IMR-90 (cell line): ENCODE measurements at places on chromosomes 3 and 15. TPM values are rescaled to one million over a fixed set of nuclear protein-coding genes. Genes with fewer than 3 reads are reported as not detected.
A peak's percentile ranks its signal among the peaks of the same experiment; 100 is the strongest.

- peak; percentile 89 for DNase-seq
These were observed 4.1 kb downstream of the OR4F6 start for GRCh38 chr15:101807345-101807945.

DNA sequence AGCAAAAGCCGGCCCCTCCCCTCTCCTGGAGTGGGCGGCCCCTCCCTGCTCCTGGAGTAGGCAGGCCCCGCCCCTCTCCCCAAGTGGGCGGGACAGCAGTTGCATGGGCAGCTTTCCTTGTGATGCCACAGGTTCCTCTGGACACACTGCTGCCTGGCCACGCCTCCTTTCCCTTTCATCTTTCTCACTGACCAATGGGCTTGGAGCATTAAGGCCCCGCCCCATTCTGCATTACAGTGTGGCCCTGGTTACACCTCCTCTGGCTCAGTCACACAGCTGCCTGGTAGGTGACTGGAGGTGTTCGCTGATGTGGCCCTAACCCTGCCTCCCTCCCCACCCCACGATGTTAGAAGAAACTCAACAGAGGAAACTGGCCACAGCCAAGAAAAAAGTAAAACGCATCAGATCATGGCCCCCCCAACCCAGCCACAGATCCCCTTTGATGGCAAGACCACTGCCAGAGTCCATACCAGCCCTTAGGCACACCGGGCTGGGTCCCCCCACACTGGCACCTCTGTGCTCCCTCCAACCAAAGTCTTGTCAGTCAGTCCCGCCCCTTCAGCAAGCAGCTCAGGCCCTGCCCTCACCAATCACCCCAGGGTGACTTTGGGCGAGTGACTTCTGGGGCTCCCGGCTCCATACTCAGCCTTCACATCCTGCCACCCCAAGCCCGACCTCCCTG is 84.3 kb downstream of the ADAMTS7 start:
- no peak for DNase-seq

DNA sequence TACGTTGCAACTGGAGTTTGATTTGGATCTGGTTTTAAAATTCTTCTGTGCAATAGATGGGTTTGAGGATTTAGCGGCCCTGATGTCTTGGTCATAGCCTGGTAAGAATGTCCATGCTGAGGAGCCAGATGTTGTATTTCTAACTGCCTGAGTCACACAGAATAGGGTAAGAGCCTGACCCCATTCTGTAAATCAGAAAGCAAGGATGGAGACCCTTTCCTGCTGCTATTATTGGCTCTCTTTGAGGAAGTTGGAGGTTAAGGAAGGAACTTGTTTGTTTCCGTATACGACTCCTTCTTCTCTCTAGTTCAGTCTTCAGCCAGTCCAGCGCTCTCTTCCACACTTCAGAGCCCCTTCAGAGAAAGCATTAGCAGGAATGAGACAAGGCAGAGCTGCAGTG is 65.1 kb downstream of the HCN4 start:
- DNase-seq, result no peak

DNA sequence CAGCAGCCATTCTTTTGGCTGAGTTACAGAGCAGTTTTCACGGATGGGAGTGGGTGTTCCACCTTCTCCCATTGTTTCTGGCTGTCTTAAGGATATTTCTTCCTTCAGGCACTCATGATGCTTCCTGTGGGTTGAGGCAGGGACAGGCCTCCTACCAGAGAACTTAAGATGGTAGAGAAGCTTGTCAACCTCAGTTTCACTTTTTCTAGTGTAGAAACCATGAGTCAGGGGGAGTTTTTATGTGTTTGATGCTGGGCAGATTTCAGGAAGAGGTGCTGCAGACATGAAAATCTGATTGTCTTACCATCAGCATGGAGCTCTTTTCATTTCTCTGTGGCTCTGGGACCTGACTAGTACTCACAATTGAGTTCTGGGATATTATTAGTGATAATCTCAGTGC is 48.7 kb upstream of the VEPH1 start:
- DNase-seq, result no peak

DNA sequence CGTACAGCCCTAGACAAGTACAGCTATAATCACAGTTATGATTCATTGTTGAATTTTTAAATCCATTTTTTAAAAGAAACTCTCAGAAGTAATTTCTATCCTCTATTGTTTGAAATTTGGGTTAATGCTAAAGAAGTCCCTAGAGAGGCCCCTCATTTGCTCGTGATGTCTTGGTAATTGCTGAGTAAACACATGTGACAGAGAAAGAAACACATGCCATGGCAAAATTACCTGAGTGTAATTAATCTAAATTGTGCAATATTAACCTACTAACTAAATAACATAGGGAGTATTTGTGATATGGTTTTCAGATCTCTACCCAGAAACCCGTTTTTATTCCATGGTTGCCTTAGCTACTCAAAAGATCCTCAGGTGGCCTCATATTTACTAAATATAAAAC is 10.8 kb downstream of the NEK10 start:
- no peak for DNase-seq

GRCh38 chr3:40445880-40446279 is 11.3 kb upstream of the RPL14 start:
- no peak for DNase-seq

DNA sequence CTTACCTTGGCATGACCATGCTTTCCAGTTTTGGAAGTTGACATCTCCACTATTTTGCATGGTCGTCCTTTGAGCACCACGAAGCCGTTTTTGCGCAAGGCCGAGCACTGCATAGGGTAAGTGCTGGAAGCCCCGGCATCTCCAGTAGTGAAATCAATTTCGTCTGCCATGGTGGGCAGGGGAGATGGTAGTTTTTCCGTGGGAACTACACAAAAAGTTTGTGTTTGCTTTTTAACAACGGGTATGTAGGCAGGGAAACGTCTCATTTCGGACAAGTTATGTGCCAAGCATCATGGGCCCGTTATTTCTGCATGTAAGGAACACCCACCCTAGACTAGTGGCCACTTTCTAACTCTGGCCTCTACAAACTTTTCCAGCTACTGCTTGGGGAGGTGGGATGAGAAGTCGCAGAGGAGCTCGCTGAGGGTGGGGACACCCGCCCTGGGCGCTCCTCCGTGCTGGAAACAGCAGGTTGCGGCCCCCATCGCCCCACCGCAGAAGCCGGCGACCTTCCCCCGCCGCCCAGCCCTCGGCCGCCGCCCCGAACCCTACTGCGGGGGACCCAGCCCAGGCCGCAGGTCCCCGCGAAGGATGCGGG is 701 bp downstream of the EIF5A2 start:
- peak; percentile 11 for DNase-seq

DNA sequence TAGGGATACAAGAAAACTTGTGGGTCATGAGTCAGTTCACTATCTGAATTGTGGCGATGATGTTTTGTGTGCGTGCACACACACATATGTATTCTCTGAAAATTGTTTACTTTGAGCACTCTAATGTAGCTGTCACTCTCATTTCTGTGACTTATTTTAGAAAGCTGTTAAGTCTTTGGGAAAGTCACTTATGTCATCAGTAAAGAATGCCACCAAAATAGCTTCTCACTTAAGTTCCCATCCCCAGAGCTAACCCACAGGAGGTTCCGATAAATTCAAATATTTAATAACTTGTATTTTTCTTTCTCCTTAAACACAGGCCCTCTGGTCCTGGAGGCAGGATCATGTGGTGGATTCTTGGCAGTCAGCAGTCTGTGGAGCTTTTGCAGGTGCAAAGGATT is 138.3 kb downstream of the LRIG1 start:
- DNase-seq, result peak; percentile 96

GRCh38 chr3:53377794-53378193 is 30.5 kb upstream of the DCP1A start:
- DNase-seq, result no peak

GRCh38 chr3:7793786-7794185 is 707.8 kb upstream of the LMCD1 start:
- DNase-seq, result no peak

DNA sequence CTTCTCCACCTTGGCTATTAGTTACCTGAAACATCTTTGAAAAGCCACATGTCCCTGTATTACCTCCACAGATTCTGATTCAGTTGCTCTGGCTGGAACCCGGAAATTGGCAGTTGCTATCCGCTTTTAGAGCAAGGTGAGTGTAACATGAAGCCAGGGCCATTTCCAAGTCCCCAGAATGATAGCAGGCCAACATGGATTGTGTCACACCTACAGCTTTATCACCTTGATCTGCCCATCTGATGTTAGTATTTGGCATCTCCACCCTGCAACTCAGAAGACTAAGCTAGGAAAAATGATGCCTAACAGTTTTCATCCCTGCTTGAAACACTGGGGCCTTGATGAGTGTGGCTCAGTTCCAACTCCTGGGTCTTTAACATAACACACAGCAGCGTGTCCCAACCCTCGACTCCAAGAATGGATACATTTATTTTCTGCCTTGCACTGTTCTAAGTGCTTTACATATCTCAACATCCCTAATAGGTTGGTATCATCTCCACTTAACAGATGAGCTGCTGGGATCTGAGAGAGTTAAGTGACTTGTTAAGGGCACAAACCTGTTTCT is 21.3 kb upstream of the NUDT16 start:
- DNase-seq, result no peak

- DNase-seq, result no peak
These were observed 351.1 kb downstream of the OCA2 start for GRCh38 chr15:27747997-27748396.

DNA sequence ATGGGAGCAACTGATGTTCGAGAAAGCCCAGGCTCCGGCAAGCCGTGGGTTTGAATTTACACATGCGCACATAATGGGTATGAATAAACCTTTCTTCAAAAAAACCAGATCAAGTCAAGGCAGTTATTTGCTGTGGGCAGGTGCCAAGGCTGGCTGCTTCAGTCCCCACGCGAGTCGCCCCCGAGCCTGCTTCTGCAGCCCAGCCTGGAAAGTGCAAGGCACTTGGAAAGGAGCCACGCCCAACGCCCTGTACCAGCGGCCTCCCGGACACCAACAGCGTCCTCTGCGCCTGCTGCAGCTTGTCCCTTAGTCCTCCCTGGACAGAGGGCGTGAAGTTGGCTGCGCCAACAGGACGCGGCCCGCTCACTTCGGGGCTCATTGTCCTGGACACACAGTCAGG is 68.9 kb downstream of the KLF15 start:
- no peak for DNase-seq

DNA sequence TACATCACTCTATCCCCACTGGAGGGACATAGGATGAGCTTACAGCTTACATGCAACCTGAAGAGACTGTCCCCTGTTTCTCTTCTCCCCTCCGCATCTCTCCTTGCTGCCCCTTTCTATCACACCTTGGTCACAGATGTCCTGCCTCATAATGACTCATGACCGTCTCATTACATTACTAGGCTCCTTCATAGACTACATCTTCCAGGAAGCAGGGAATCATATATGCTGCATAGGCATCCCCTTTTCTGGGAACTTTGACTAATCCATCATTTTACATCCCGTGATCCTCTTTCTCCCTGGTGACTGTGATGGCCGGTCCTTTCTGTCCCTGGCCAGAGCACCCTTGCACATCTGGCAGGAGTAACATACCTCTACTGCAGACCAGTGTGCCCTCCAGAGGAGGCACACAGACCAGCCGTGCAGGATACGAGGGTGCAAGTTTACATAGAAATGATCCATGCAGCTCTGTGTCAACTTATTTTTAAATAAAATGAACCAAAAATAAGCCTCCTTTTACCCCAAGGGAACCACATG is 188.9 kb downstream of the CACNA2D3 start:
- DNase-seq, result no peak

- DNase-seq, result no peak
These were observed 124.8 kb downstream of the MYLK start for GRCh38 chr3:123759311-123759710.

The BNC1 gene
- 0.28 and 0.54 TPM in 2 replicates for total RNA-seq

The CCDC80 gene
- 387 and 406 TPM in 2 replicates for total RNA-seq

The C3orf33 gene
- total RNA-seq, result 0.72 and 1.1 TPM in 2 replicates

The NTRK3 gene
- under 0.01 TPM in 2 replicates for total RNA-seq

The GPR62 gene
- under 0.01 TPM in 1 of 2 replicates, not detected in the other for total RNA-seq

The ISL2 gene
- 1.1 and 1.3 TPM in 2 replicates for total RNA-seq

The ST3GAL6 gene
- 0.36 and 1.4 TPM in 2 replicates for total RNA-seq

The EPHB3 gene
- total RNA-seq, result 0.72 and 0.83 TPM in 2 replicates
